ENCODE measurements at places on chromosomes 3 and 15.

GRCh38 chr3:155342344-155342743 is 48.9 kb upstream of the STRIT1 start:
- no peak for DNase-seq

DNA sequence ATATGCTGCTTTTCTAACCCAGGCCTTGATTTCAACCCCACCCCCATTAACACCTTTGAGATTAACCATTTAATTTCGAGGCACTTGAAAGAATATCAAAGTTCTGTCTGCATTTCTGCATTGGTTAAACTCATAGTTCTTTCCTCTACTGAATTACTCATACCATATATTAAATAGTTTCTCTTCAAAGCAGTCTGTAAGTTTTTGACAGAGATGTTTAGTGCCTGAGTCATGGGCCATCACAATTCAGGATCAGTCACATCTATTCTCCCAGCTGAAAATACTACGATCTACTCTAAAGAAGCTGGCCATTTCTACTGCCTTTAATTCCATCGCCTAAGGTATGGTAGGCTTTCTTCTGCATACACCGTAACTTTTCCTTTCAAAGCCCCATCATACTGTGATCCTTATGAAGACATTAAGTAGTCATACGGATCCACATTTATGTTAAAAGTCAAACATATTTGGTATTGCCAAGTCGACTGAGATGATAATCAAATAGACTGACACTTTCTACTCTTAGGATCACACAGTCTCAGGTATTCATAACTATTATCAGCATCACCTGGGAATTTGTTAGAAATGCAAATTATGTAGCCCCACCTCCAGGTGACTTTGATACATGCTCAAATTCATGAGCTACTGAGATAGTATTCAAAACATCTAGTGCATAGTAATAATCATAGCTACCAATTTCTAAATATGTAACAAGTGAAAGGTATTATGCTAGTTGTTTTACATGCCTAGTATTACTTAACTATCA is 489.4 kb upstream of the IL12A start:
- no peak for DNase-seq

DNA sequence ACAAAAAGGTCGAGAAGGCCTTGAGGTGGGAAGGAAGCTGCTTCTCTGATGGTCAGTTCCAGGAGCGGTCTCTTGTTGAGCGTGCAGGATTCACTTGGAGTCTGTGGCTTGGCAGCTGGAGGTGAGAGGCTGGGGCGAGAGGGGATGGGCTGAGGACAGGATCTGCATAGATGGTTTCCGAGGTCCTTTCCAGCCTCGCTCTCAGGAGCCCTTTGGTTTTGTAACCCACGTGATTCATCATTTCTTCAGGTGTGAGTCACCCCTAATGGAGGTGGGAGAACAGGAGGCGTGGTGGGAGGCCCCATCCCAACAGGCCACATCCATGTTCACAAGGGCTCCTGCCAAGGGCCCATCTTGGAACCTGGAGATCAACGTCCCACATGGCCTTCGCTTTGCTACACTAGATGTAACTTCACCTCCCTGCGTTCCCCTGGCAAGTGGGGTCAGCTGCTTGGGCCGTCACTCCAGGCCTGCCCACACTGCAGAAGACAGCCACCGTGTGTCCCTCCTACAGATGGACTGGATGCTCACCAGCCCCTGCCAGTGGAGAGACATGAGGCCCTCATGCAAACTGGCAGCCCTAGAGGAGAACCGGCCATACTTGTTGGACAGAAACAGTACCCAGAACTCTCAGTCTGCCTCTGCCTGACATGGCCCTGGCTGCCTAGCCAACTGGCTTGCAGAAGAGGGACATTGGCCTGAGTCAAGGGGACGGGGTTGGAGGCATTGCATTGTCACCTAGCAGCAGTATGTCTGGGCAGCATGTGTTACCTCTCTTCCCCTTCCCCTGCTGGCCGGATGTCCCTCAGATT is 1.6 kb upstream of the PCSK6 start:
- DNase-seq = no peak

- peak; percentile 7 for DNase-seq
These were observed 4.1 kb upstream of the GCSAM start for GRCh38 chr3:112136959-112137693.

GRCh38 chr3:108489776-108490175 is 20.6 kb downstream of the MYH15 start:
- no peak for DNase-seq

DNA sequence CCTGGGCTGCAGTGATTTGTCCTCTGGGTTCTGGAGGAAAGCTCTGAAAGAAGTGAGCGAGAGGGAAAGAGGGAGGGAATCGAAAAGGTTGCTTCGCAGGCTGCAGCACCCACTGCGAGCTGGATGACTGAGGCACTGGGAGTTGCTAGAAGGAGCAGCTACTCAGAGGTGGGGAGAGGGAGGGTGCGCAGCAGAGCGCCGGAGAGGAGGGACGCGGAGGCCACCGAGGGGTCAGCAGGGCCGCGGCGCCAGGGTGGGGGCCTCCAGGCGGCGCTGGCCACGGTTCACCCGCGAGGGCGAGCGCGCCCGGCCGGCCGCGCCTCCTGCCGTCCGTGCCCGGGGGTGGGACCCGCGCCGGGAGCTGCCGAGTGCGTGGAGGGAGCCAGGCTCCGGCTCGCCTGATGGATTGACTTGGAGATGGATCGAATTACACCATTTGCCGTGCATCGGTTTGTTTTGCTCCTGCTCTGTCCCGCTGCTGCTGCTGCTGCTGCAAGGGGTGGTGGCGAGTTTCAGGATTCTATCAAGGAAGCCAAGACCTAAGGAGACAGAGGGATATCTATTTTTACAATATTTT is at the start of gene SEMA6D:
Gene SEMA6D (plus strand): TSS at position 470 of the 577 bp plus-strand sequence. CDS start 42,294 bp downstream, outside the sequence.
- peak; percentile 25 for DNase-seq

GRCh38 chr15:77595231-77595630 is 37.5 kb downstream of the LINGO1 start:
- no peak for DNase-seq

GRCh38 chr15:41506796-41507341 is 6.8 kb downstream of the LTK start:
- DNase-seq = no peak

GRCh38 chr3:142944342-142944741 is 19.1 kb downstream of the PAQR9 start:
- no peak for DNase-seq

- DNase-seq = no peak
These were observed 11.3 kb upstream of the KNL1 start for GRCh38 chr15:40582726-40583246.

DNA sequence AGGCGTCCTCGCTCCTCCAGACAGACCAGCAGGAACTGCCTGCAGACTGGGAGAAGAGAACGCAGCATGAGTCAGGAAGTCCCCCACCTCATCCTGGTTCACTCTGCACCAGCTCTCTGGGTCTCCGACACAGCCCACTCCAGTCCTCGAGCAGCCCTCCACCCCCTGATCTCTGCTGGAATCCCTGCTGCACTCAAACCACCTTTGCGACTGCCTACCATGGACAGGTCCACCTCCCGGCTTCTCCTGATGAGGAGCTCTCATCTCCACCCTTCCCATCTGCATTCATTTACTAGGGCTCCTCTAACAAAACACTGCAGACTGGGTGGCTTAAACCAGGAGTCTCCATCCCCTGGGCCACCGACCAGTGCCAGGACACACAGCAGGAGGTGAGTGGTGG is 202.3 kb upstream of the IGF1R start:
- no peak for DNase-seq

GRCh38 chr3:184383033-184383740 is 3.3 kb downstream of the CHRD start:
- DNase-seq = no peak

DNA sequence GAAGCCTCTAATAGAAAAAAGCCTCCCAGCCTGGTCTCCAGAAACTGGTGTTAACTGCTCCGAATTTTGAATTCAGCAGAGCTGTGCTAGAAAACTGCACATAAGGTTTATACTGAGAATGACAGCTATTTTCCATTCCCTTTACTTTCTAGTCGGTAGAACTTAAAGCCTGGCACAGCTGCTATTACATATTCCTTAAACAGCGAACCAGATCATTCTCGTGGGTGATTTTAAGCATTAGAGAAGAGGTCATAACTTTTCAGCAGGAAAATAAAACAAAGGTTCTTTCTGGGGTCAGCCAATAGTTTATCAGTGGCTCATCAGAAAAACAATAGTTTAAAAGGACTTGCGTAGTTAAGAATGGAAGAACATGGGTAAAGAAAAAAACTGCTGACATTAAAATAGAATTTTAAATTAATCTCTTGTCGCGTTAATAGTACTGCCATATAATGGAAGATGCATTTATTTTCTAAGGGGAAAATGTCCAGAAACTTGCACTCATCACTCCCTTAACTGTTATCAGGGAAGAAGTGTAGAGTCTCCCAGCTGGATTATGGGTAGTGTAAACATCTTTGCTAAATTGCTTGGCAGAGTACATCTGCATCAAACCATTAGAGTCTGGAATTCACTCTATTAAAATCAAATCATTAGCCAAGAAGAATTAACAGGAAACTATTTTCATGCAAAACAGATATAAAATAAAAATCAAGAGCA is 7.9 kb downstream of the VGLL4 start:
- DNase-seq = no peak

GRCh38 chr3:27526614-27527315 is 42.6 kb upstream of the SLC4A7 start:
- no peak for DNase-seq

DNA sequence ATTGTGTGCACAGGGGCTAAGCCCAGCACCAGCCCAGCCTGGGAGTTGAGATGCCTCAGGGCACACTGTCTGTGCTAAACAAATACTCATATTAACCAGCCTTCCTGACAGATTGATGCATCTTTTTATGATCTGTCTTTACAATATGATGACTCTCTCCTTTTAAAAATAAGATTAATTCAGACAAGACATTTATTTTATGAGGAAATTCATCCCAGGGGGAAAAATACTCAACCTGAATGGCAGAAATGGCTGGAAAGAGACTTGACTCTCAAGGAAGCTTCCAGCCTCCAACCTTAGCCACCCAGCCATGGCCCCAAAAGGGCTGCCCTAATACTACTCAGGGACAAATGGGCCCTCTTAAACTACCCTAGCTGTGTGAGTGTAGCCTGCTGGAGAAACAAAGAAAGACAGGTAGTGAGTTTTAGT is 46.9 kb downstream of the NOX5 start:
- DNase-seq = no peak

DNA sequence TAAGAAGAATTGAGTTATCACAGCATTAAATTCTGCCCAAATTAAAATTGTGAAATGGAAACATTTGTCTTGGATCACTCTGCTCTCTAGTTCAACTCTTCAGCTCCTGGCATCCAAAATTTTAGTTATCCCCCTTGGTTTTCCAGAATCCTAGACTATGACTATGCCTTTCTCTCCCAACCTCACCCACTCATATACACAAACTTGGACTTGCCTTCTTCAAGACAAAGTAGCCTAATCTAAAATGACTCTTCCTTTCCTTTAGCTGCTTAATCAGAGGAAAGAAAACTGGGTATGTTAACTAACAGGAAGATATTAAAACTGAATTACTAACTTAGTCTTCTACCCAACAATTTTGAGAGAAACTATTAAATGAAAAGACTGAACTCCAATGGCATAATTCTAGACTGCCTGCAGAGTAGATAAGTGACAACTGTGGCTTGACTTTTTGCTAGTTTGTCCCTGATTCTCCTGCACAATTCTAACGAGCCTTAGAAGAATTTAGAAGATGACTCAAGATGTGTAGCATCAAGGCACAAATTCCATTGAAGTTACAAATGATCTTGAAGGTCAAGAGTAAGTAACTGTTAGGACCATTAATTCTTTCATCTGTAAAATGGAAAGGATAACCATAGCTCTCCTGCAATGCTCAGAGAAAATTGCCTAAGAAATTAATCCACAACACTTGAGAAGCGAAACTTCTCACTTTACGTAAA is 5.2 kb upstream of the GOLIM4 start:
- no peak for DNase-seq

DNA sequence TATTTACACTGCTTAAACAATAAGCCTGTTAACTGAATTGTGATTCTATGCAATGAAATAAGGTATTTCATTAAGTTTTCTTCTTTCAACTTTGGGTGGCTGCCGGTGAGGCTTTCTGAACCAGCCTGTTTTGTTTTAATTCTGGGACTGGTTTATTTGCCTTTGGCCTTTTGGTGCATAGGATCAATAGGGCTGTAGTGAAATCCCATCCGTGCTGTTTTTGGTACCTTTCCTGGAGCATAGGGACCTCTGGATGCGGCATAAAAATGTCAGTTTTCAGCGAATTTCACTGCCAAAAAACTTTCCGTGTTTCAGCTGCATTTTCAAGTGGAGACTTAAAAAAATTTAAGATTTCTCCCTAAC is 514 bp downstream of the PLS1 start:
- no peak for DNase-seq

DNA sequence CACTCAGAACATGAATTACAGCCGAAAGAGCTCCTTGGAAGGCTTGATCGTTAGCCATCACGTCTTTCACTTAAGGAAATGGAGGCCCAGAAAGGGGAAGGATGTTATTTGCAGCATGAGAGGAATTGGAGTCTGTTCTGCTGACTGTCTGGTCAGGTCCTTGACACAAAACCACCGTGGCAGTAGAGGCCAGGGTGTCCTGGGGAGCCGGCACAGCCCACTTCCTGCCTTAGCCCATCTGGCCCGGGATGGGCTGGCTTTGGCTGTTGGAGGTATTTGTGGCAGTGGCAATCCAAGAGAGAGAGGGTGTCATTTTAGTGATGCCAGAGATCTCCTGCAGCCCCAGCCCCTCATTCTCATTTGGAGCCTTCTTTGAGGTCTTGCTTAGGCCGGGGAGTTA is 37.4 kb downstream of the ST6GAL1 start:
- DNase-seq = no peak

DNA sequence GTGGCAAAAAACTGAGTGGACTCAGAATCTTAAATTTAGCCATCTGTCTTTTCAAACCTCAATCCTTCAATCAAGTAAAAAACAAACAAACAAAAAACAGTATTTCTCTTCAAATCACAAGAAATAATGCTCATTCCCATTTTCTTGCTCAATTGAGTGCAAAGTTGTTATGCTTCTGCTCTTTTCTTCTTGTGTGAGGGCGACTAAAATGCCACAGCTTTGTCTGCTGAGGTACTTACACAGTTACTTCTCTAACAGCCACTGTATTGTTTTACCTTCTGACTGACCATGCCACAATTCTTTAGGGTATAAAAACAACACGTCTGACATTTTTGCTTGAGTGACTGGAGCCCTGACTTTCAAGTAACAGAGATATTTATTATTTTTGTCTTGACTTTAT is 617.4 kb downstream of the NAALADL2 start:
- DNase-seq = no peak

DNA sequence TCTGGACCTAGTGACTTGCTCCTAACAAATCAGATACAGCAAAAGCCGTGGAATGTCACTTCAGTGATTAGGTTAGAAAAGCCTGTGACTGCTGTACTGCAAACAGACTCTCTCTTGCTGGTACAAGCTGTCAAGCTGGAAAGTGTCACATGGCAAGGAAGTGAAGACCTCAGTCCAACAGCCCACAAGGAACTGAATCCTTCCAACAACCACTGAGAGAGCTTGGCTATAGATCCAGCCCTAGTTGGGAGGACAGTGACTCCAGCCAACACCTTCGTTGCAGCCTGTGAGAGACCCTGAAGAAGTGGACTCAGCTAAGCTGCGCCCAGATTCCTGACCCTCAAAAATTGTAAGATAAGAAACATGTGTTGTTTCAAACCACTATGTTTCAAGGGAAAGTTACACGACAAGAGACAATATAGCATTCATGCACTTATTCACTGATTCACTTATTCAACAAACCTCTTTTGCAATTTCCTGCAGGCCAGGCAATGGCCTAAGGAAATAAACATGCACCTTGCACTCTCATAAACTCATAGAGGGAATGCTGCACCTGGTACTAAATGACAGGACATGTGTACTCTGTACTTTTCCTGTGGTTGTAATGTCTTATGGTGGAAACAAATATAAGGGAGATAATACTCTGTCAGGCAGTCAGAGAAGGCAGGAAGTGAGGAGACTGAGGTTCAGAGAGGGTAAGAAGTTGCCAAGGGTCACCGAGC is 142.9 kb downstream of the CADPS start:
- DNase-seq = no peak

Measured in AG09309 (cell line).